ENCODE measurements at places on chromosomes 12 and 14. TPM values are rescaled to one million over a fixed set of nuclear protein-coding genes. Genes with fewer than 3 reads are reported as not detected.

DNA sequence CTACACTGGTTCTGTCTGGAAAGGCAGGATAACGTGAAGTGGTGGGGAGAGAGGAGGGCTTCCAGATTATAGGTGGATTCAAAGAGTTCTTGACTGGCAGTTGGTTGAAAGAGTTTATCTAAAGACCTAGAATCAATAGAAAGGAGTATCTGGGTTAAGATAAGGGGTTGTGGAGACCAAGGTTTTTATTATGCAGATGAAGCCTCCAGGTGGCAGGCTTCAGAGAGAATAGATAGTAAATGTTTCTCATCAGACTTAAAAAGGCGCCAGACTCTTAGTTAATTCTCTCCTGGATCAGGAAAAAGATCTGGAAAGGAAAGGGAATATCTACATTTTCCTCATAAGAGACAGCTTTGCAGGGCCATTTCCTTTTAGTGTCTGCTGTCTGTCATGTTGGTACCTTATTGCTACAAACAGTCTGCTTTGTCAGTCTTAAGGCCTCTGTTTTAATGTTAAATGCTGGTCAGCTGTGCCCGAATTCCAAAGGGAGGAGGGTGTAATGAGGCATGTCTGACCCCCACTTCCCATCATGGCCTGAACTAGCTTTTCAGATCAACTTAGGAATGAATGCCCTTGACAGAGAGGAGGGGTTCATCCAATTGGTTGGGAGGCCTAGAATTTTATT is 401.3 kb downstream of the FUT8 start:
- no peak for DNase-seq

- DNase-seq = no peak
Measured at GRCh38 chr12:105252901-105253300, 16.9 kb upstream of the APPL2 start.

GRCh38 chr14:98176892-98177291 is 1095.1 kb downstream of the BCL11B start:
- no peak for DNase-seq

The ANO4 gene
- total RNA-seq = not detected
